Natural killer cell (primary cell): ENCODE measurements at places on chromosomes 6 and 20.
A peak's percentile ranks its signal among the peaks of the same experiment; 100 is the strongest.

GRCh38 chr6:128139519-128139918 is 238.7 kb upstream of the THEMIS start:
- no peak for DNase-seq

- DNase-seq = no peak
These were observed 65.3 kb upstream of the ZNF217 start for GRCh38 chr20:53658973-53659372.

GRCh38 chr20:32945710-32946221 is 58.5 kb downstream of the SUN5 start:
- DNase-seq = peak; percentile 71

DNA sequence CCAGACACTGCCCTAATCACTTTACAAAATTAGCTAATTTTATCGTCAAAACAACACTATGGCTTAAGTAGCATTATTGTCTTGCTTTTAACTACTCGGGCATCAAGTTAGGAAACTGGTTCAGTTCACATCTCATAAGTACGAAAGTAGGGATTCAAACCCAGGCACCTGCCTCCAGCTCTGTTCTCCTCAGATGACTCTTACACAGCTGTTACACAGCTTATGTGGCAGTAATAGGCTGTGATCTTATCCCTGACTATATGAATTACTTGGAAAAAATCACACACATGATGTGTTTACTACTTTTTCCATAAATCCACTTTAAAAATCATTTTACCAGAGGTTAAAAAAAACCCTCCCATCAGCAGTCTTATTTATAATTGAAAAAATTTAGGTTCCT is 389.2 kb upstream of the FLRT3 start:
- DNase-seq = no peak

DNA sequence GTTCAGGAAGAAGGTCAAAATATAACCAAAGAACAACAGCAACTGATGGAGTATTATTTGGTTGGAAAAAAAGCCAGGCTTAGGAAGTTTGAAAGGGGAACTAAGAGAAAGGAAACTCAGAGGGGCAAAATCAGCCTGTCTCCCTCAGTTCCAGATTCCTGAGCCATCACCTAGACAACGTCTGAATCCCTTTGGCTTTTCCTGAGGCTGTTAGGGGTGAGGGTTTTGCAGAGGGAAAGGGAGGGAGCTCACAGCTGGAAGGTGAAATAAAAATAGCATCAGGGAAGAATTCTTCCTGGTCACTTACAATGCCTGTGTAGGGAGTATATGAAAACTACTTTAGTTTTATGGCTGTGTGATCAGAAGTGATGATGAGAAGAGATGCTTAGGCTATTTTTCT is 100.5 kb downstream of the SOBP start:
- no peak for DNase-seq

- no peak for DNase-seq
These were observed 98.5 kb downstream of the HDGFL1 start for GRCh38 chr6:22667855-22668254.

DNA sequence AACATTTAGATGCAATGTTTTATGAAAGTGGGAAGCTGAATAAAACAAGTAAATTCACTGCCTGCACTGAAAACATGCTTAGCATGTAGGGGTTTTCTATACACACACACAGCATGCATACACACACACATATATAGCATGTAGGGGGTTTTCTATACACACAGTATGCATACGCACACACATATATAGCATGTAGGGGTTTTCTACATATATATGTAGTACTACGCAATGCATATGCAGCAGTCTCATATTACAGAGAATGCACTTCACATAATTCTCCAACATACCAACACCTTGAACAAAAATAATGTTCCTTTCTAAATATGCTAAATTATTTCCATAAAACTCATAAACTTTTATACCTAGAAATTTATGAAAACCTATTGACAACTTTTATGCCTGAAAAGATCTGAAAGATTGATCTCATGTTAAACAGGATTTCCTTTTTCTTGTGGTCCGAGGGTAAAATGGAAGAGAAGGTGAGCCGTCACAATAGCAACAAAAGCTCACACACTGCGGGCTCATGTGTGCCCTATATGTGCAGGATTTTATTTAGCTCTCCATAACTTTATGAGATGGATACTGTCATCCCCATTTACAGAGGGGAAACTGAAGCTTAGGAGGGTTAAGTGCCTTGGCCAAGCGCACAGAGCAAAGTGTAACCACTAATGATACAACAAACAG is 81.9 kb upstream of the TULP1 start:
- DNase-seq = no peak

DNA sequence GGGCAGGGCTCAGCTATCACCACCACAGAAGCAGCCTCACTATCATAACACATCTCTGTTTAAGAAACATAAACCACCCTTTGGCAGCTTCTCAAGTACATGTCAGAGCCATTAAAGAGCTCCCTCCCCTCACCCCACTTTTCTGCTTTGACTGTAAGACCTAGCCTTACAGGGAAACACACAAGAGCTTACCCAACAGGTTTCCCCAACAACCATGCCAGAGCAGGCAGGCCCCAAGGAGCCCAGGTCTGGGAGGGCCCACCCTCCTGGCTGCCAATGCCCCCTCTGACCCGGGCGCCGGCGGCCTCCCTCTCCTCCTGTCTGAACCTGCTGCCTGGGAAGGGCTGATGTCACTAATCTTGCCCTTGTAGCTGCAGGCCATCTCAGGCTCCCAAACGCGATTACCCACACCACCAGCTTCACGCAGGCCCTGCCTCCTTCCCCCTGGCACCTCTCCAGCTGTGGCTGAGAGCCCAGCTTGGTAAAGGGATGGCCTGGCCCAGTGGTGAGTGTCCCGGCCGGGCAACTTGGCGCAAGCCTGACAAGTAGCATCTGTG is 402.0 kb downstream of the MAFB start:
- DNase-seq = no peak

- DNase-seq = no peak
These were observed 21.8 kb downstream of the MAN1A1 start for GRCh38 chr6:119327810-119328209.

GRCh38 chr6:167311286-167311685 is 13.6 kb upstream of the TTLL2 start:
- DNase-seq = no peak

- DNase-seq = no peak
These were observed 96.9 kb upstream of the NT5E start for GRCh38 chr6:85353012-85353411.

- no peak for DNase-seq
These were observed 103.6 kb upstream of the EDN1 start for GRCh38 chr6:12186528-12186927.
